ENCODE measurements at places on chromosomes 5 and 9. TPM values are rescaled to one million over a fixed set of nuclear protein-coding genes. Genes with fewer than 3 reads are reported as not detected.

- H3K36me3 ChIP-seq, result no peaks in the 10 kb centered on the region
- H3K27me3 ChIP-seq, result no peaks in the 10 kb centered on the region
- H3K27ac ChIP-seq, result no peak overlapping the region
Measured at GRCh38 chr5:96254980-96255691, 177.9 kb downstream of the PCSK1 start.

The DPH7 gene
- 40.3 TPM for total RNA-seq

DNA sequence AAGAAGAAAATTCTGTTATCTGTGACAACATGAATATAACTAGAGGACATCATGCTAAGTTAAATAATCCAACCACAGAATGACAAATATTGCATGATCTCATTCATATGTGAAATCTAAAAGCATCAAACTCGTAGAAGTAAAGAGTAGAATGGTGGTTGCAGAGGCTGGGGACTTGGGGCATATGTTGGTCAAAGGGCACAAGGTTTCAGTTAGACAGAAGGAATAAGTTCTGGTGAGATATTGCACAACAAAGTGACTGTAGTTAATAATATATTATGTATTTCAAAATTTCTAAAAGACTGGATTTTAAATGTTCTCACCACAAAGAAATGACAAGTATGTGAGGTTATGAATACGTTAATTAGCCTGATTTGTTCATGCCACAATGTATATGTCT lies 24.8 kb downstream of the GRIA1 start:
- no peak for DNase-seq
- H3K27ac ChIP-seq, result no peak overlapping the region
- peaks cover 6% of the 10 kb centered on the region for H3K36me3 ChIP-seq
- peaks cover 26% of the 10 kb centered on the region for H3K4me1 ChIP-seq
- no peak overlapping the region for H3K4me3 ChIP-seq
- no peaks in the 10 kb centered on the region for H3K27me3 ChIP-seq

GRCh38 chr5:68898951-68899471 lies 194.8 kb upstream of the SLC30A5 start:
- no peak for DNase-seq
- peak overlapping the region; percentile 15 for H3K27ac ChIP-seq
- no peaks in the 10 kb centered on the region for H3K27me3 ChIP-seq
- H3K4me3 ChIP-seq, result no peak overlapping the region

GRCh38 chr5:169870211-169870610 lies 110.1 kb downstream of the INSYN2B start:
- H3K4me3 ChIP-seq, result no peak overlapping the region
- H3K27ac ChIP-seq, result no peak overlapping the region
- no peaks in the 10 kb centered on the region for H3K36me3 ChIP-seq
- peaks cover 4% of the 10 kb centered on the region for H3K4me1 ChIP-seq

DNA sequence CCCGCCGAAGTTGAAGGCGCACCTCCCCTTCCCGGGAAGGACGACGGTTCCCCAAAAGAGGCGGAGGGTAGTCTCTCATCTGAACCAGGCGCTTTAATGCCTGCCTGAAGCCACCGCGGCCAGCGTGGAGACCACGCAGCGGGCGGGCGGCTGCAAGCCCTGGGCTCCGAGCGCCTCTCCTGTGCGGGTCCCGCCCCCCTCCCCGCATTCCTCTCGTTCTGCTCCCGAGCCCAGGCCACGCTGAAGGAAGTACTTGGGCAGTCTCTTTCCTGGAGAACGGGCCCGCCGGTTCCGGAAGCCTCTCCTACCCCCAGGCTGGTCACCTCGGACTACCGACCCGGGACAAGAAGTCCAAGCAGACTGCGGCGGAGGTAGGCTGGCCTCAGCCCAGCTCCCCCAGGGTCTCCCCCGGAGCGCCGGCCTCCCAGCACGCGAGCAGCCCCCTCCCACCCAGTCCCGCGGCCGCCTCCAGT lies 571 bp downstream of the PPIC start:
- no peaks in the 10 kb centered on the region for H3K36me3 ChIP-seq
- peaks cover 52% of the 10 kb centered on the region for H3K27me3 ChIP-seq
- H3K4me1 ChIP-seq, result peaks cover 42% of the 10 kb centered on the region
- no peak overlapping the region for H3K27ac ChIP-seq
- DNase-seq, result peak; percentile 60

- H3K36me3 ChIP-seq, result no peaks in the 10 kb centered on the region
- H3K27ac ChIP-seq, result peak overlapping the region; percentile 62
- peaks cover 36% of the 10 kb centered on the region for H3K4me1 ChIP-seq
- peak overlapping the region; percentile 99 for H3K4me3 ChIP-seq
- peak; percentile 42 for DNase-seq
- H3K27me3 ChIP-seq, result no peaks in the 10 kb centered on the region
Measured at GRCh38 chr9:5629312-5630080, 589 bp downstream of the RIC1 start.

DNA sequence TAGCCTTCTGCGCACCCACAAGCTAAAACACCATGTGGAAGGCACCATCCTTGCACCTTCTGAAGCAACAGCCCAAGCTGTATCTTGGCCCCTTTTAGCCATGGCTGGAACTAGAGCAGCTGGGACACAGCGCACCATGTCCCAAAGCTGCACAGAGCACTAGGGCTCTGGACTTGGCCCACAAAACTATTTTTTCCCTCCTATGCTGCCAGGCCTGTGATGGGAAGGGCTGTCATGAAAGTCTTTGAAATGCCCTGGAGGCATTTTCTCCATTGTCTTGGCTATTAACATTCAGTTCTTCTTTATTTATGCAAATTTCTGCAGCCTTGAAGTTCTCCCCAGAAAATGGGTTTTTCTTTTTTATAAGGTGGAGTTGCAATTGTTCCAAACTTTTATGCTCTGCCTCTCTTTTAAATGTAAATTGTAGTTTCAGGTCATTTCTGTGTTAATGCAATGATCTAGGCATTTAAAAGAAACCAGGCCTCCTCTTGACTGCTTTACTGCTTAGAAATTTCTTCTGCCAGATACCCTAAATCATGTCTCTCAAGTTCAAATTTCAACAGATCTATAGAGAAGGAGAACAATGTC lies 996.3 kb downstream of the TAF11L14 start:
- no peak overlapping the region for H3K4me3 ChIP-seq
- no peak overlapping the region for H3K27ac ChIP-seq
- peaks cover 47% of the 10 kb centered on the region for H3K36me3 ChIP-seq
- H3K27me3 ChIP-seq, result no peaks in the 10 kb centered on the region
- H3K4me1 ChIP-seq, result peaks cover 53% of the 10 kb centered on the region

The CENPK gene
- 36.6 TPM for total RNA-seq

The SMIM33 gene
- not detected for total RNA-seq
